ENCODE measurements at places on chromosomes 4 and X.

DNA sequence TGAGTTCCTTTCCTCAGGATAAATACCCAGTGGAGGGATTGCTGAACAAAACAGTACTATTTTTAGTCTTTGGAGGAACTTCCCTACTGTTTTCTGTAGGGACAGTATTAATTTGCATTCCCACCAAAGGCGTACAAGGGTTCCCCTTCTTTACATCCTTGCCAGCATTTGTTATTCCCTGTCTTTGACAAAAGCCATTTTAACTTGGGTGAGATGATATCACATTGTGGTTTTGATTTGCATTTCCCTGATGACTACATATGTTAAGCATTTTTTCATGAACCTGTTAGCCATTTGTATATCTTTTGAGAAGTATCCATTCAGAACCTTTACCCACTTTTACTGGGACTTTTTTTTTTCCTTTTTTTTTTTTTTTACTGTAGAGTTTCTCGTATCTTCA is 126.2 kb upstream of the ANXA10 start:
- no peak for DNase-seq

DNA sequence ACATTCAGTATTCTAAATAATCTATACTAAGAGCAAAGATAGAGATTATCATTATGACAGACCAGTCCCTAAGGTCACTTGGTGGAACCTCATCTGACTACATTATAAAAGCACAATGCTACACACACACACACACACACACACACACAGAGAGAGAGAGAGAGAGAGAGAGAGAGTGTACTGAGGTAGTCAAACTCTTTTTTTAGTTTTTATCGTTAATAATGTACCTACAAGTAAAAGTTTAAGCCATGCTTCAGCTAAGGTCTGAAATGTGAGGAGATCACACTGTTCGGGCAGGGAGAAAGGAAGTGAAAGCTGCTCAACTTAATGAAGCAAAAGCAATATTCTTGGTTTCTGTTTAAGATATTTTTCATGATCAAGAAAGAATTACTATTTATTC is 75.8 kb upstream of the CCDC160 start:
- DNase-seq = no peak

DNA sequence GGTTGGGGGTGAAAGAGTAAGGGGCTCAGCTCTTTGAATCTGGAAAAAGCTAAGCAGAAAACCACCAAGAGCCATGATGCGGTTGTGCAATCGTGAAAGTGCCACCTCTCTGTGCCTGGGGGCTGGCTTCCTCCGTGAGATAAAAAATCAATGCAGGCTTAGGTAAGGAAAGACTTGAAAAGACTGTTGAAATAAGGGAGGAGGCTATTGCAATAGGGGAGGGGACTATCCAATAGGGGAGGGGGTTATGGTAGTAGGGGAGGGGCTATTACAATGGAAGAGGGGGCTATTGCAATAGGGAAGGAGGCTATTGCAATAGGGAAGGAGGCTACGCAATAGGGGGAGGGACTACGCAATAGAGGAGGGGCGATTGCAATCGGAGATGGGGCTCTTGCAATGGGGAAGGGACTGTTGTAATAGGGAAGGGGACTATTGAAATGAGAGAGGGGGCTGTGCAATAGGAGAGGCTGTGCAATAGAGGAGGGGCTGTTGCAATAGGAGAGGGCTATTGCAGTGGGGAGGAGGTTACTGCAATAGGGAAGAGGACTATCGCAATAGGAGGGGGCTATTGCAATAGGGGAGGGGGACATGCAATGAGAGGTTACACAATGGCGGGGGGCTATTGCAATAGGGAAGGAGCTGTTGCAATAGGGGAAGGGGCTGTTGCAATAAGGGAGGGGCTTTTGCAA is 162.3 kb upstream of the PSAPL1 start:
- DNase-seq = no peak

DNA sequence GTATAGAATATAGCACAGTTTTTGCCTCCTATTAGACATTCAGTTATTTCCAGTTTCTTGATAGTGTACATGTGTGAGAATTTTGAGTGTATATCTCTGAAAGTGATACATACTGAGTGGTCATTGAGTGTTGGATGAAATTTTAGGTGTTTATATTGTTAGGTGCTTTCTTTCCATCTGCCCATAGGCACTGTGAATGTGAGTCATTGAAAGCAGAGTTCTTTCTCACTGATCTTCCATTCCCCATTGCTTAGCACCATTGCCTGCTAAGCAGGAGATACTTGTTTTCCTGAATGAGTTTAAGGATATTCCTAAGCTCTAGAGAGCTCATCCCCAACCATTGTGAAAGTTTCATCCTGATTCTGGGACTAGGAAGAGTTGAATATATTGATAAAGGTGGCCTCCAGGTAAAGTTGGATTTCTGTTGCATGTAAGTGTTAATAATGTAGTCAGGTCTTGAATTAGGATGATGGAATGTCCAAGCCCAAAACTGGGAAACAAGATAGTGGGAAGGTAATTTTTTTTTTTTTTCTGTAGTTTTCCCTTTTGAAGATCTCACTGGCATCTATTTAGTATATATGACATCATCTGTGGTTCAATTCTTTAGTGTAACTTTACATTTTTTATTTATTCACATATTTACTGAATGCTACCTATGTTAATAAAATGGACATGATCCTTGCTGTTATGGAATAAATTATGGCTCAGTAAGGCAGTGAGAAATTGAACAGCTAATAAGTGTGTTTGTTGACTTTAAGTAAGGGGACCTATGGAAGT is 22.1 kb downstream of the UBE2K start:
- no peak for DNase-seq

DNA sequence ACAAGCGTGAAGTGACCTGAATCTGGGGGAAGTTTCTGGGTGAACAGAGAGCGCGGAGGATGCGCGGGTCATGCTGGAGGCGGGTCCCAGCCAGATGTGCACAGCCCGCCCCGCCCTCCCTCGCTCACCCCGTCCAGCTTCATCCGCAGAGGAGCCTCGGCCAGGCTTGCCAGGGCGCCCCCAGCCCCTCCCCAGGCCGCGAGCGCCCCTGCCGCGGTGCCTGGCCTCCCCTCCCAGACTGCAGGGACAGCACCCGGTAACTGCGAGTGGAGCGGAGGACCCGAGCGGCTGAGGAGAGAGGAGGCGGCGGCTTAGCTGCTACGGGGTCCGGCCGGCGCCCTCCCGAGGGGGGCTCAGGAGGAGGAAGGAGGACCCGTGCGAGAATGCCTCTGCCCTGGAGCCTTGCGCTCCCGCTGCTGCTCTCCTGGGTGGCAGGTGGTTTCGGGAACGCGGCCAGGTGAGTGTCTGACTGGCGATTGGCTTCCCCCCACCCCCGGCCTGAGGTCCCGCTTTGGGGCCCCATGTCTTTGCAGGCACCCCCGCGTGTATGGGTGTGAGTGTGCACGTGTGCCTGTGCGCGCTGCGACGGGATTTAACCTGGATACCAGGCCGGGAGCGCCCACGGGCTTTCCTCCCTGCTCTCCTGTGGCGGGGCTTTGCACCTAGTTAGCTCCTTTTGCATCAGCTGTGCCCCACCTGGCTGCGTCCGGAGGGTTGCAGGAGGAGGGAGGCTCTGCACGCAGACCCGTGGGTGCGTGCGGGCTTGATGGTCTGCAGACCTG is at the start of gene EGFL6:
Gene EGFL6 (plus strand): TSS at position 123 of the 782 bp plus-strand sequence. CDS start 261 bp downstream, at position 384.
- DNase-seq = no peak

GRCh38 chr4:21884615-21885014 is 64.0 kb downstream of the KCNIP4 start:
- DNase-seq = no peak

- DNase-seq = no peak
Observed at GRCh38 chr4:162804351-162804924, 362.3 kb downstream of the NAF1 start.

DNA sequence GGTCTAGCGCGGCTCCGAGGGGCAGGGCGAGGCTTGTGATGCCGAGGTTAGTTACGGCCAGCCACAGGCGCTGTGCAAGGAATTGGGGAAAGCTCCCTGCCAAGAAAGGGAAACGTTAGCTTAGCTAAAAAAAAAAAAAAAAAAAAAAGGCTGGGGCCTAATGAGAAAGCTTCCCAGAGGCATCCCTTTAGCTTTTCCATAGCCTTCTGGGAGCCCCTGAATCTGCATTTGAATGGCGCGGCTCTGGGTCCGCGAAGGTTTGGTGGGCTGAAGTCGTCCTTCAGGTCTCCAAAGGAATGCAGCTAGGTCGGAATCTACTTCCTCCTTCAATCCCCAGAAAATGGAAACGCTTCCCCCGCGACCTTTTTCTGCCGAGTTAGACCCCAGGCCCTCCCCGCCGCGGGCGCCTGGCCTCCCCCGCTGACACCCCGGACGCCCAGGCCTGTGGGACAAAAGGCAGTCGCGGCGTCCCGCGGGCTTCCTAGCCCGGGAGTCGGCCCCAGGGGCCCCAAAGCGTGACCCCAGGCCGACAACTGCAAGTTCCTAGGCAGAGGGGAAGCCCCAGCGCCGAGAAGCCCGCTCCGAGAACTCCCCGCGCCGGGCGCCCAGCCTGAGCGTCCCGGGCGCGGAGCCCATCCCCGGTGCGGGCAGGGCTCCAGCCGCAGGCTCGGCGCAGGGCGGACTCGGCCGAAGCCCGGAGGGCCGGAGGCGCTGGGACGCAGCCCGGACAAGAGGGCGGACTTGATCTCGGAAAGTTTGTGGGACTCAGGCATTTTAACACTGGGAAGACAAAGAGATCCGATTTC is 605 bp upstream of the FAT1 start:
- DNase-seq = no peak

DNA sequence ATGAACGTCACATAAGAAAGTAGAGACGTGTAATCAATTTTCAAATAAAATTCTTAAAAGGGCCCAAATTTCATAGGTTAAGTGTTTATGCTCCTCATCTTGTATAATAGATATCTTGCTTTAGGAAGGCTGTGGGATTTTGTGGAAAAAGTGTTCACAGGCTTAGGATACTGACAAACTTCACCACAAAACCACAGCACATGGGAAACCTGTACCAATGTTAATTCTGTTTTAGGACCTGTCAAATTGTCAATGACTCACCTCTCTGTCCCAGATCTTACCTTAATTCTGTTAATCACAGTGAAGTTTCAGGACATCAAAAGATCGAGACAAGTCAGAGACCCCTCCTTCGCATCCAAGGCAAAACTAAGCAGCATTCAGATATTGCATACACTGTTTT is 24.2 kb downstream of the FGFBP1 start:
- DNase-seq = no peak

GRCh38 chr4:120000591-120001296 is 65.9 kb downstream of the MAD2L1 start:
- no peak for DNase-seq

DNA sequence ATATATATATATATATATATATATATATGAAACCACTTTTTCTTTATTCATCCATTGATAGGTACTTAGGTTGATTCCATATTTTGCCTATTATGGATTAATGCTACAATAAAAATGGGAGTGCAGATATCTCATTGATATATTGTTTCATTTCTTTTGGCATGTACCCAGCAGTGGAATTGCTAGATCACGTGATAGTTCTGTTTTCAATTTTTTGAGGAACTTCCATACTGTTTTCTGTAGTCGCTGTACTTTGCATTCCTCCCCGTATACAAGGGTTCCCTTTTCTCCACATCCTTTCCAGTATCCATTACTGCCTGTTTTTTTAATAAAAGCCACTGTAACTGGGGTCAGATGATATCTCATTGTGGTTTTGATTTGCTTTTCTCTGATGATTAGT is 124.6 kb downstream of the GABRB1 start:
- no peak for DNase-seq

DNA sequence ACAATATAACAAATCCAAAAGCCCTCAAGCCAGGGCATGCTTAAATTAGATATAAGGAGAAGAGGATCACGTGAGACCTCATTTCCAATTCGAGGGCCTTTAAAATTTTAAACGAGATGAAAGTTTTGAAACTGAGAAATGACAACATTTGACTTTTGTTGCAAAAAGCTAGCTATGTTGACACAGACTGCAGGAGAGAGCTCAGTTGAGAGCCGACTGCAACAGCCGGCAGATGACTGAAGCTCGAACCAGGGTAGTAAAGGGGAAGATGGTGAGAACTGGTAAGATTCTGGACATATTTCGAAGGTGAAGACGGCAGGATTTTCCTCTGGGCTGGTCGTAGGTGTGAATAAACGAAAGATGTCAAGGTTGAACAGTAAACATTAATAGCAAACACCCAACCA is 773 bp downstream of the PRMT9 start:
- no peak for DNase-seq

GRCh38 chrX:48834383-48834709 is 1.1 kb downstream of the PCSK1N start:
- DNase-seq = peak; percentile 2

DNA sequence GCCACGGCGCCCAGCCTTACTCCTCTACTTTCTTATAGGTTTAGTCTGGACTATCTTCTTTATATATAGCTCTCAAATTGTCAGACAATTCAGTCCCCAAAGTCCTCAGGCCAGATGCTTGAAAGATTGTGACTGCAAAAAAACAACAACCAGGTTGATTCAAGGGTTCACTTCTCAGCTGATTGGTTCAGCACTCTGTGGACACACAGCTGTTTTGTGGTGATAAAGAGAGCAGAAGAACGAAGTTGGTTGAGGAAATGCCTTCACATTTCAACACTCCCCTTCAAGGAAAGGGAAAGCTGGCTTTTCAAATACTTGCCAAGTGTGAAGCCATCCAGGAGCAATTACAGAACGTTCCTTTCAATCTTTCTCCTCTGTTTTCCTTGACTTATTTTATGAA is 166.8 kb downstream of the SHROOM3 start:
- DNase-seq = no peak

DNA sequence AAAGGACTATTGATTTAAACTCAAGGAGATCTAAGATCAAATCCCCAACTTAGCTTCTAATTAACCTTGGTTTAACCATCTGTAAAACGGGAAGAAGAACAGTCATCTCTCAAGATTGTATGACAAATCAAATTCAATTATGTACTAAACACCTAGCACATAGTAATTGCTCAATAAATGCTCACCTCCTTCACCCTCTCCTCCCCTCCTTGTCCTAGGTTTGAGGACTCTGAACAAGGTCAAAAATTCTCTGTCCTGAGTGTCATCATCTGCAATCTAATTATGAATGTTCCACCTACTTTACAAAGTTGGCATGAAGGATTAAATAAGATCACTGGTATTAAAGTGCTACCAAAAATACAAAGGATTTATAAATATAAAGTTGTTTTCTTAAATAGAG is 320.1 kb upstream of the PPARGC1A start:
- DNase-seq = no peak

DNA sequence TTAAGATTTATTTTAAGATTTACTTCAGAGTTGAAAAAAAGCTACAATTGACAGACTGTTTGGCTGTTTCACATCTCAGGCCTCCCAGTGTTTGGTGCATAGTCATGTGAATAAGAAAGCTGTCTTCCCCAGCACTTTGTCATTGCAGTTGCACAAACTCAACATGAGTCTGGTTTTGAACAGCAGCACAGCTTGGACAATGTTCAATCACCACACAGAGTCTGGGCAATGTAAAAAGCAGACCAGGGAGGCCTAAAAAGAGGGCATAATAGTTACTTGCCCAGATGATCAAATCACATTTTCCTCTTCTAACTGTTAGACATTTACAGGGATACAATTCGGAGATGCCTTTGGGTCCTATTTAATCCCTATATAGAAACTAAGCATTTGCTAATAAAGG is 1055.0 kb downstream of the RPA4 start:
- DNase-seq = no peak
